WTC11 (cell line): ENCODE measurements at places on chromosomes 12 and 14. TPM values are rescaled to one million over a fixed set of nuclear protein-coding genes. Genes with fewer than 3 reads are reported as not detected.

GRCh38 chr12:120067084-120067869 lies 49.3 kb downstream of the RAB35 start:
- no peak for DNase-seq
- H3K27me3 ChIP-seq, result no peaks in the 10 kb centered on the region
- no peaks in the 10 kb centered on the region; the same call in 1 of the 2 replicates for H3K4me1 ChIP-seq
- H3K36me3 ChIP-seq, result no peaks in the 10 kb centered on the region

GRCh38 chr12:113208041-113208934 lies 13.0 kb upstream of the TPCN1 start:
- no peak for DNase-seq
- H3K36me3 ChIP-seq, result peaks cover 6% of the 10 kb centered on the region
- no peak overlapping the region for H3K4me3 ChIP-seq

DNA sequence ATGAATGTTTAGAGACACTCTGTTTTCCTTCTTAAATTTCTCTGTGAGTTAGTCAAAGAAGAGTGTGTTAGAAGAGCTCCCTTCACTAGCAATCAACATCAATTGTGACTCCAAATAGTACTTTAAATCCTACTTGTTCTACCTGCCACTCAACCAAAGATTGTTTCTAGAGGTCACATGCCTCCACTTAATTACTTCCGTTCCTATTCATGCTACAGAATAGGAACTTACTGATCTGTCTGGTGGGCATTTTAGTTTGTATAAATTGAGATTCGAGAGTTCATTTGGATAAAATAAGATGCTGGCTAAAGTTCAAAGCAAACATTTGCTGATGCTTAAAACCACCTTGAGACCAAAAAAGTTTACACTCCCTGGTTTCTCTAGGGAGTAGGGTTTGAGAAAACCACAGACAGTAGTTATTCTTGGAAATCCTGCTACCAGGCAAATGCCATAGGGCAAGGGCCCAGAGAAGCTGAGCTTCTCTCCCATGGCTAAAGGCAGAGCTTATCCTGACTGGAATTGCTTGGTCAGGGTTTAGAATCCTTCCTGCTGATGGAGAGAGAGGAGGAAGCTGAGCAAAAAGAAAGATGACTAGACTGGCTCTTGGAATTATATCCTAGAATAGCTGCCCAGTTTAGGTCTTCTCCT lies 389.6 kb upstream of the ATP2B1 start:
- H3K4me1 ChIP-seq, result peaks cover 13% of the 10 kb centered on the region
- no peaks in the 10 kb centered on the region for H3K27me3 ChIP-seq
- no peak overlapping the region for H3K4me3 ChIP-seq
- no peaks in the 10 kb centered on the region for H3K36me3 ChIP-seq
- no peak for DNase-seq
- H3K27ac ChIP-seq, result no peak overlapping the region

The MRPL52 gene
- 170 to 200 TPM (median 200 TPM) in 3 replicates for total RNA-seq
